ENCODE measurements at places on chromosomes 12 and 14.

GRCh38 chr12:122029620-122030423 lies 8.1 kb downstream of the BCL7A start:
- DNase-seq: no peak

DNA sequence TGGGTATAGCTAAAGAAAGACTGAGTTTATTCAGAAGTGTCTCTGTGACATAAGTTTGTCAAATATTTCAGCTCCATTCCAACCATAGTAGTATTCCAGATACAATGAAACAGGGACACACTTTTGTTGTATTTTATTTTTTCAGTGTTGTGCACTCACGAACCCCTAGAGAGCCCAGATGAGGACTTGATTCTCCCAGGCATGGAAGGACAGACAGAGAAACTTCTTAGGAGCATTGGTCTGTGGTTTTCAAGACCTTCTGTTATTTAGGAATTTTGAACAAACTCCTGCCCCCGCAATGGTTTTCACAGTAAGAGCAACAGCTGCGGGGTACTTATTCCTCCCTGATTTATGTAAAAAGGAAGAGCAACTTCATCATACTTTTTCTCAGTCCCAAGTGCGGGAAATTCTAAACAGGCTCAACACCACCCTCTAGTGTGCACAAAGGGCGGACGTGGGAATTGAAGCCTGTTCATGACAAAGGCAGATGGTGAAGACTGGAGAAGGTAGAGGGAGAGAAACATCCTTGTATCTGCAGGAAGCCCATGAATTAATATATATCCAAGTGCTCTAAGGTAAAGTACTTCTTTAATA lies 147.6 kb downstream of the PAH start:
- DNase-seq: peak; percentile 26

- no peak for DNase-seq
Measured at GRCh38 chr14:51668870-51669269, 17.2 kb downstream of the FRMD6 start.

DNA sequence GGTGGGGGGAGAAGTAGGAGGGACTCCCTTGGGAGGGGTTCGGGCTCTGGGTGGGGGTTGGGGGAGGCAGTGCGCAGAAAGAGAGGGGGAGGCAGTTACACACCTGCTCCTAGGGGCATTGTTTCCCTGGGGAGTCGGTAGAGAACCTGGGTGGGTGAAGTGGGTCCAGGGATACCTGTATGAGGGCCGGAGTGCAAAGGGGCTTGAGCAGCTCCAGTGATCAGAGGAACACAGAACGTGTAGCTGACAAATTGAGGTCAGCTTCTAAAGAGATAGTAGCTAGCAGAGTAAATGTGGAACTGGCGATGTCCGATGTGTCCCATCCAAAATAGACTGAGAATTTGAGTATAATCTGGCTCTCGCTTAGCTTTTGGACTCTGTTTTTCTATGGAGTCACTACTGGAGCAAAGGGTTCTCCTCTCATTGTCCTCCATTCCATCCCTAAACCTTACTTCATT lies 502 bp downstream of the SMARCD1 start:
- DNase-seq: no peak

- DNase-seq: no peak
Measured at GRCh38 chr12:93748672-93749383, 71.7 kb downstream of the CRADD start.

GRCh38 chr12:693934-694533 lies 30.8 kb upstream of the NINJ2 start:
- no peak for DNase-seq
